ENCODE measurements at places on chromosomes 6 and 20. TPM values are rescaled to one million over a fixed set of nuclear protein-coding genes. Genes with fewer than 3 reads are reported as not detected.

Gene CCR6
- not detected for total RNA-seq

Gene ENPP4
- 1.1 TPM for total RNA-seq

Gene NOTCH4
- 0.44 TPM for total RNA-seq

Gene ACTL10
- total RNA-seq: 1.6 TPM

Gene DCDC2
- 0.14 TPM for total RNA-seq

Gene CRYBG1
- 3.1 TPM for total RNA-seq

Gene MOG
- not detected for total RNA-seq

Gene ECHDC1
- total RNA-seq: 71.3 TPM
